Hepatic stellate cell (primary cell): ENCODE measurements at places on chromosomes 12 and 14.

GRCh38 chr14:49220492-49220891 lies 365.7 kb downstream of the RPS29 start:
- no peak for DNase-seq

- no peak for DNase-seq
Measured at GRCh38 chr12:19506497-19506896, 67.2 kb downstream of the AEBP2 start.

DNA sequence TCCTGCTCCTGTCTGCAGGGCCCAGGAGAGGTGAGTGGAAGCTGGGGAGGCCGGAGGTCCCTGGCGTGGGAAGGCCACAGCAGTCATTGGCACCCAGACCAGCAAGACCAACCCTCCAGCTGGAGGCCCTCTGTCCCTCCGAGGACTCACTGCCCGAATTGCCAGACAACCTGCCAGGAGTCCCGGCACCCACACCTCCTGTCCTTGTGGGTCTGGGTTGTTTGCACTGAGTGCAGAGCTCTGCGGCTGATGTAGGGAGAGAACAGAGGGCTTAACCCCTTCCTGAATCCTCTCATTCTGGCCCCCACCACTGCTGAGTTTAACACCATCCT lies 204.9 kb downstream of the KIF26A start:
- no peak for DNase-seq

- no peak for DNase-seq
Measured at GRCh38 chr14:35617500-35617899, 83.5 kb downstream of the INSM2 start.

GRCh38 chr12:16606991-16607390 lies 1.0 kb upstream of the LMO3 start:
- no peak for DNase-seq

DNA sequence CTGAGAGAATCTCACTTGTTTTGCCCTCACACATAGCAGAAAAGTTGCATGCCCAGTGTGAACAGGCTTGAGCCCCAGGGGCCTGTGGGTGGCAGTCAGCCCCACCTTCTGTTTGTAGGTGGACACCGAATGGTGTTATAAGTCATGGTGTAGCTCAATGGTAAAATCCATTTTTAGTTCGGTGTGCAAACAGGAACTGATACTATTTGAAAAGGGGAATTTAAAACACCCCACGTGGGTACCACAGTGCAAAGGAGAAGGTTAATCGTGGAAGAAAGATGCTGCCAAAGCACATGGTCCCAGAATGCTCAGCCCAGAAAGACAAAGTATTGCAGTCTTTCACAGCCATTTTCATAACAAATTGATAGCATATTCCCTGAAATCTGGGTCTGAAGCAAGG lies 71.8 kb upstream of the GZMB start:
- DNase-seq, result no peak
